ENCODE measurements at places on chromosomes 7 and 10.

GRCh38 chr7:36726311-36726710, 2.0 kb upstream of the AOAH start:
- no peak for DNase-seq

DNA sequence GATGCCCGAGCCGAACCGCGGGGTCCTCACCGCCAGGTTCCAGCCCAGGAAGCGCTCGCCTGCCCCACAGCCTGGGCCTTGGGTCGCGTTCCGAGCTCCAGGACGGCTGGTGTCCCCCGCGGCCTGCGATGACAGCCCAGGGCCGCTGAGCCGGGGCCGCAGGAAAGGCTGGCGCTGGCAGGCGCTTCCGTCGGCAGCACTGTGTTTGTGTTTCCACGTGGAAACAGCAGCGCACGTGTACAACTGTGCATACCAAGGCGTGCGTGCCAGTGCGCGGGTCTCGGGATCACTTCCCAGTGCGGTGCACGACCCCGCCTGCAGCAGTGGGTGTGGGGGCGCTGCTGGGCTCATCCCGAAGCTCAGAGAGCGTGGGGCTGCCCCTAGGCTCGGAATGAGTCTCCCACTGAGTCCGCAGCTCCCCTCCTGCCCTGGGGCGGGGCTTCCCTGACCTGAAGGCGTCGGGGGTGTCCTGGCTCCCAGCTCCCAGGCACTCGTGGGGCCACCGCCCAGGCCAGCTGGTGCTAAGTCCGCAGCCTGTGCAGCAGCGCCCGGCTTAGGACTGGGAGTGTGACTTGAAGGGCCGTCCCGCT, 17.2 kb downstream of the AP5Z1 start:
- DNase-seq = no peak

DNA sequence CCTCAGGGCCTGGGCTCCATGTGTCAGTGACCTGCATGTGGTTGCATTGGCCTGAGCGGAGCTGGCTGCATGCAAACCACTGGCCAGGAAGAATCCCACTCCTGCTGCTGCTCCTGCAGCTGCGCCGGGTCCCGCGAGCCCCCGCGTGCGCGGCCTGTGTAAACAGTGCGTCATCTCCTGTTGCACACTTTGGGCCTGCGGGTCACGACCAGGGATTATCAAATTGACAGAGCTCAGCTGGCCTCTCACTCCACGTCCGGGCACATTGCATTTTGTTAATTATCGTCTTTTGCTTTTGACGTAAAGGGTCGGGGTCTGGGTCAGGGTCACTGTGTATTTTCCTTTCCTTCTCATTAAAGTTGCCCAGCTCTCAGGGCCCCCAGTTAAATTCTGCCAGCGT, 132.6 kb downstream of the RGS10 start:
- no peak for DNase-seq

GRCh38 chr10:14414901-14415300, 84.2 kb upstream of the FRMD4A start:
- DNase-seq = no peak

DNA sequence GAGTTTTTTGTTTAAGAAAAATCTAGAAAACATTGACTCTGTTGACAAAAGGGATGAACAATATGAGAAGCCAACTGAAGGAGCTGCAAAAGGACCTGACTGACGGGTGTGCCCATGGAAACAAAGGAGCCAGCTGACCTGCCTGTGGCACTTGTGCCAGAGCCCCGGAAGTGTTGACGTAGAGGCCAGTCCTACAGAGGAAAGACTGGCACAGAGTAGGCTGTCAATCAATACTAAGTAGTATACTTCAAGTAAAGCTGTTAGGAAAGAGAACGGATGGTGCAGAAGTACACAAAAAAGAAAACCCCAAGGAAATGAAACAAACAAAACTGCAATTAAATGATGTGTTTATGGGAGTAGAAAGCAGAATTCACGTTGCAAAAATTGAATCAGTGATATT, 19.0 kb upstream of the ABI1 start:
- no peak for DNase-seq

DNA sequence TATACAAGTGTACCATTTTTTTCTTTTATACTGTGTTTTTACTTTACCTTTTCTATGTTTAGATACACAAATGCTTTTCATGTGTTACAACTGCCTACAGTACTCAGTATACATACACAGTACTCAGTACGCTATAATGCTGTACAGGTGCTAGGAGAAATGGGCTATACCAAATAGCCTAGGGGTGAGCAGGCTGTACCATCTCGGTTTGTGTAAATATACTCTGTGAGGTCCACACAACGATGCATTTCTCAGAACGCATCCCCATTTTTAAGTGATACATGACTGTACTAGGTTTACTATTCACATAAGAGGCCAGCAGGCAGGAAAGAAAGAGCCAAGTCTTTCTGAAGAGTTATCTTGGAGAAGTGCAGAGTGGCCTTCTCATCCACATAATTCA, 426.4 kb upstream of the MTPN start:
- no peak for DNase-seq

DNA sequence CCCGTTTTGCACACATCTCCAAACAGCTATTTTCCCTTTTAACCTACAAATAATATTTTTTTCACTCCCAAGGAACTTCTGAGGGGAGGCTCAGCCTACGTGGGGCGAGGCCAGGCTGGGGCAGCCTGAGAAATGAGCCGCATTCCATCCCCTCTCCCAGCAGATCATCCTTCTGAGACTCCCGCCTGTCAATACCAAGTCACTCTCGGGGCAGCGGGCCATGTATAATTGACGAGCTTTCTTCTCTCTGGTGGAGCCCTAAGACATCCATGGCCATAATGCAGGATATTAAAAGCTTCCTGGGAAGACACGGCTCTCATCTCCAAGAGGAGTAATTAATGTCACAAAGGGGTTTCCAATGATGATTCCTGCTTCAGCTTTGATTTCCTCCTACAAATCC, 37.8 kb upstream of the CHST15 start:
- DNase-seq = no peak

DNA sequence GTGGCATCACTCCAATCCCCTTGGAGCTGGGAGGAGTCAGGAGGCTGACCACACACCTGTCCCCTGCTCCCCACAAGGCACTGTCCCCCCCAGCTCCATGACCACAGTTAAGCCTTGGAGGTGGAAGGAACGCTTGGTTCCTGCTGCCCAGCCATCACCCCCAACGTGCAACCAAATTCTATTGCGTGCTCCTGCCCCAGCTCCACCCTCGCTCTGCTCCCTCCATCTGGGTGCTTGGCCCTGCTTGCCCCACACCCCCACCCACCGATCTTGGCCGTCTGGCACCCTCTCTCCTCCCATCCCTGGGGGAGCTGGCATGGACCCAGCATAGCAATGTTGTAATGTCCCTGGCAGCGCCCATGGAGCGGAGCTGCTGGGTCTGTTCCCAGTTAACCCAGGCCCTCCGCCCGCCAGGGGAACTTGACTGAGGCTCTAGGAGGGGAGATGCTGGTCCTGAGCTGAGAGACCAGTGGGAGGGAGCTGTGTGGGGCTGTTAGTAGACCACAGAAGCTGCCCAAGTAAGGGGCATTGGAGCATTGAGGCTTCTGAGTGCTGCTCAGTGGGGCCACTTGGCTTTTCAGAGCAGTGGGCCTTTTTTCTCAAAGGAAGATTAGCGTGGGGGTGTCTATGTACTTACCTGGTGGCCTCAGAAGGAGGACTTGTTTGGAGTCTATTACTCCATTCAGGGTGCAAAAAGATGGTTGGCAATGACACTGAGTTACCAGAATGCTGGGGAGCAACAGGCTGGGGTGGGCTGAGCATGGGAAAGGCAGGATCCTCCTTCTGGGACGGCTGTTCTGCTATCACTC, 1.1 kb downstream of the EPHB6 start:
- no peak for DNase-seq

GRCh38 chr10:129467359-129468064, 471 bp downstream of the MGMT start:
- DNase-seq = no peak

- no peak for DNase-seq
These were observed 33.8 kb downstream of the KCNH2 start for GRCh38 chr7:150944066-150945042.

GRCh38 chr10:132176623-132177500, 9.9 kb upstream of the DPYSL4 start:
- no peak for DNase-seq

DNA sequence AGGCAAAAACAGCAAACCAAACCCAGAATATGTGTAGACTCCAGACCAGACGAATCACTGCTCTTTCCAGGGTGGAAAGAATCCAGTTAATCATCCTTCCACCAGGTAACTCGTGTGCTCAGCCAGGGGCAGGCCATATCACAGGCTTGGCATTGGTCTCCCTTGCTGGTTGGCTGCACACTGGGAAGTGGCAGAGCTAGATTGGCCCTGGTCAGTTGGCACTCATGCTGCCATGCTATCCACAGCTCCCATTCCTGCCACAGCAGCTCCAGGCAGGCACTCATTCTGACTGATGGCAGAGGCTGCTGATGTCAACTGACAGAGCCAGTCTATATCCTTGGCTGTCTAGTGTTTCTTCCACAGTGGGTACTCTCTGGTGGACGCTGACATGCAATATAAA, 9.7 kb upstream of the GDF10 start:
- DNase-seq = no peak

Measured in activated T-cell treated with anti-CD3 and anti-CD28 coated beads for 4 hours (primary cell).